OCI-LY7 (cell line): ENCODE measurements at places on chromosomes 6 and 20. TPM values are rescaled to one million over a fixed set of nuclear protein-coding genes. Genes with fewer than 3 reads are reported as not detected.

DNA sequence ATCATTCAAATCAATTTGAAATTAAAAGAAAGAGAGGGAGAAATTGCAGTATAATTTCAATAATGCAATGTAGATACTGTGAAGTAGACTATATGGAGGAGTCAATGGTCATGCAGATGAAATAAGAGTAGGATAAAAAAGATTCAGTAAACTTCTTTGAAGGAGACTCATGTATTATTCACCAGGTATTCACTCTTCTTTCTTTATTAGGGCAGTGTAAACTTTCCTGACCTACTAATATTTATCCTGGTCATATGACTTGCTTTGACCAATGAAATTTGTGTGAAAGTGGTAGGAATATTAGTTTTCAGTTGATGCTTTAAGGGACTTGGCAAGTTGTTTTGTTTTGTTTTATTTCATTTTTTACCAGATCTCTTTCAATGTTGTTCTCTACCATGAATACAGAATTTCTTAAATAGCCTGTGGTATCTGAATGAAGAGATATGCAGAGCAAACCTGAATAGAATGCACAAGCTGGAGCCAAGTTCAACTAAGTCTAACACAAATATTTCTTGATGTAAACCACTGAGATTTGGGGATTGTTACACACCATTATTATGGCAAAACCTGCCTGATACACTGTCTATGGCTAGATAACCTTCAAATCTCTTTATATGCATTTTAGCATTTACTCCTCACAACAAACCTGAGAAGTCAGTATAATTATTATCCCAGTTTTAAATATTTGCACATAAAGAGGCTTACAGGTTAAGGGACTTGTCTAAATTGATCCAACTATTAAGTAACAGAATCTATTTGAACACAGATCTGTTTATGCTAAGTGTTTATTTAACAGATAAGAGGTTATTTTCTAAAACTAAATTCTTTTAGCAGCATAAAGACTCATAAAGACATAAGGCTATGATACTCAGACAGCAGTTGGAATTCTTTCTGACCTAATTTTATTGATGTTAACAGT is 311.2 kb downstream of the PKHD1 start:
- no peak for DNase-seq

GRCh38 chr20:19867074-19867473 is 109.0 kb downstream of the RIN2 start:
- DNase-seq: no peak

- no peak for DNase-seq
These were observed 347.0 kb downstream of the QKI start for GRCh38 chr6:163761481-163761880.

GRCh38 chr6:72589096-72589495 is 32.8 kb upstream of the KCNQ5 start:
- DNase-seq: no peak

GRCh38 chr6:153503810-153504209 is 372.7 kb upstream of the RGS17 start:
- peak; percentile 12 for DNase-seq

DNA sequence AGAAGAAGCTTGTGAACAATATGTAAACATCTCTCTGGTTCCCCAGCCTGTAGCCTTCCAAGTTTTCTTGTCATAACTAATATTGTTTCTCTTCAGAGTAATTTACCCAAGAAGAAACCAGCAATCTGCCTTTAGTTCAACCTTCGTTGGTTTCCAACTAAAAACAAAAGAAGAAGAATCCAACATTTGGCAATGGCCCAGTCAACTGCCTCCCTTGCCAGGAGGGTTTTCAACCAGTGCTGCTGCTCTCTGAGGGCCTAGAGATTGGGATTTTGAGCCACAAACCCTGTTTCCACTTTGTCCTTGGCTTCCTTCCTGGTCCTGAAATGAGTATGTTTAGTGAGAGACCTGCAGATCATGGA is 395.8 kb upstream of the CNR1 start:
- DNase-seq: no peak

GRCh38 chr6:83459663-83460062 is 28.8 kb upstream of the ME1 start:
- DNase-seq: no peak

- DNase-seq: no peak
These were observed 22.4 kb downstream of the MANBAL start for GRCh38 chr20:37311710-37312355.

DNA sequence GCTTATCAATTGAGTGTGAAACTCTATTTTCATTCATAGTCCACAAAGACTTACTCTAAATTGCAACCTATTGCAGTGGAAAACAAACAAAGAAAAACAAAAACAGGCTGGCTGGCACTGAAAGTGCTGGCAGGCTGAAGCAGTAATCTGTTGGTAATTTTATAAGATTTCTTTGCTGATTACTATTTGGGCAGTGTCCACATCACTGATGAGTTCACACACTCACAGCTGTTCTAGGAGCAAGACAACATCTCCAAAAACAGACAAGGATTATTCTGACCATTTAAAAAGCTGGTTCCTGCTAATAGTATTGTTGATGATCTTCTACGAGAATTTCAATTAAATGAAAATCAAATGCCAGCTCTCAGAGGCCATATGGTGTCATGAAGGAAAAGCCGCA is 26.9 kb downstream of the MARCKS start:
- no peak for DNase-seq

DNA sequence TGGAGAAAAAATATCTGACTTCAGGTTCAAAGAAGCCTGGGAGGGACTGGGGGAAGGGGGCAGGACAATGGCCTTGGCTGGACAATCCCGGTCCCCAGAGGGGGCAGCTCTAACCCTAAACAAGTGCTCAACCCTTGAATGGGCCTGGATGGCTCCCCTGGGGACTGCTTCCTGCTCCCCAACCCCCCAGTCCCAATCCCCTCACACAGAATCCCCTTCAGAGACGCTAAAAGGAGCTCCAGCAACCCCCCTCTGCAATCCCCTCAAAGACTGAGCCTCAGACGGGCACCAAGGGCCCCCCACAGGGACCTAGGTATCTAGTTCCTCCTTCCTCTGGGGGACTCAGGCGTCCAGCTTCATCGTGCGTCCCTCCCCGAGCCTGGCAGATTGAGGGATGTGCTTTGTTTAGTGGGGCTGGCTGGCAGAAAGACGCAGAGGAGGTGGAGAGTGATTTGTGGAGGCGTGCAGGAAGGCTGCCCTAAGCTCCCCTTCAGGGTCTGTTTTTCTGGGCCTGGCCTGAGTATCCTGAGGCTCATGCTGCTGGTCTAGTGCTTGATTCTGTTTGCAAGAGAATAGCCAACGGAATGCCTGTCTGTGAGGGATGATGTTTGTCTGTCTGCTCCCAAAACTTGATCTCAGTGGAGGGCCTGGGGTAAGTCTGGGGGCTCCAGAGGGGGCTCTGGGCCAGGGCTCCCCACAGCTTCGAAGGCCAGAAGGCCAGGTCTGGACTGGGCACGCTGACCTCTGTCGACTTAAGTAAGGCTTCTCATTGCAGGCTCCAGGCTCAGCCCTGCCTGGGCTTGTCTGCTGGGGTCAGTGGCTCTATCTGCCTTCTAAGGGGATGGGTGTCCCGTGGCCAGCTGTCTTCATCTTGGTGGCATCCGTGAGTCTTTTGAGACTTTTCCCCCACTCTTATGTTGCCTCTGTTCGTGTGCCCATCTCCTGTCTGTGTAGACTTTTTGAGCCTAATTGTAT is 1.7 kb upstream of the POU5F1 start:
- DNase-seq: no peak

GRCh38 chr6:106126482-106126881 is 40.3 kb downstream of the PRDM1 start:
- no peak for DNase-seq

DNA sequence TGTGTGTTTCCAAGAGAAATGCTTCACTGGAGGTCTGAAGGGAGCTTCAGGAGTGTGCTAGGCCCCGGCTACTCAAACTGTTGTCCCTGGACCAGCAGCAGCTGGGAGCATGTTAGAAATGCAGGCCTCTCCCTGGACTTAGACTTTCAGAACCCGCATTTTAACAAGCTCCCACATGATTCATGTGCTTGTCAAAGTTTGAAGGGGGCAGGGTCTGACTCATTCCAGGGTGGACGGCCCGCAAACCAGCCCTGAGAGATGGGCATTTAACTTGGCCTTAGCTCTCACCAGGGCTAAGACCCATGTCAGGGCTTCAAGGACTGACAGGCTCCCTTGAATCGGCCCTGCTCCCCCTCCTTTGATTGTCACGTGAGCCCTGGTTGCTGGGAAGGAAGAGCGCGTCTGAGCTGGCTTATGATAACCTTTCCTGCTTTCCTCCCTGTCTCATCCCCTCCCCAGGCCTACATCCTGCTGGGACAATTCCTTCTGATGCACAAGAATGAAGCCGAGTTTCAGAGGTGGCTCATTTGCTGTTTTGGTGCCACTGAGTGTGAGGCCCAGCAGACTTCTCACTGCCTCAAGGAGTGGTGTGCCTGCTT is 35.5 kb downstream of the BANF2 start:
- DNase-seq: no peak

DNA sequence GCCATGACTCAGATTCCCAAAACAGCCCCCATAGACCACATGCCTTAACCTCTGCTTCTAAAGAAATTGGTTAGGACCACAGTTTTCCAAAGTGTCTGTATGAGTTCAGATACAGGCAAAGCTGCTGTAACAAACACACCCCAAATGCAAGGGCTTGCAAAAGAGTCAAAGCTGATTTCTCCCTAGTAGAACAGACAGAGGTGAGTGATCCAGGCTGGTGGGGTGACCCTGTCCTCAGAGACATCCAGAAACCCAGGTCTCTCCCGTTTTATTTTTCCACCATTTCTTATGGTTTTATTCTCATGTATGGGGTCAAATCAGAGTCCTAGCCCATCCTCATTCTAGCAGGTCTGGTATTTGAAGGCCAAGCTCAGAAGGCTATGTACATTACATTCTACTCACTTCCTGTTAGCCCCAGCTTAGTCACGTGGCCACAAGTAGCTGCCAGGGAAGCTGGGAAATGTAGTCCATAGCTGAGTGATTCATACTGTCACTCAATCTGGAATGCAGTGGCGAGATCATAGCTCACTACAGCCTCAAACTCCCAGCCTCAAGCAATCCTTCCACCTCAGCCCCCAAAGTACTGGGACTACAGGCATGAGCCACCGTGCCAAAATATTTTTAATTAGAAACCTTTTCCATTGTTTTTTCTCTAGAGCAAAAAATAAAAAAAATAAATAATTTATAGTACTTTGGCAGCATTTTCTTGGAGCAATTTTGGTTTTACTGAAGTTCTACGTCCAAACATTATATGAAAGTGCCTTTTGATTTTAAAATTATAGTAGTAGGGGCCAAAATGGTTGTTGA is 175.2 kb downstream of the ZMYND8 start:
- peak; percentile 85 for DNase-seq

- no peak for DNase-seq
These were observed 2.6 kb downstream of the PYGB start for GRCh38 chr20:25250508-25250907.

DNA sequence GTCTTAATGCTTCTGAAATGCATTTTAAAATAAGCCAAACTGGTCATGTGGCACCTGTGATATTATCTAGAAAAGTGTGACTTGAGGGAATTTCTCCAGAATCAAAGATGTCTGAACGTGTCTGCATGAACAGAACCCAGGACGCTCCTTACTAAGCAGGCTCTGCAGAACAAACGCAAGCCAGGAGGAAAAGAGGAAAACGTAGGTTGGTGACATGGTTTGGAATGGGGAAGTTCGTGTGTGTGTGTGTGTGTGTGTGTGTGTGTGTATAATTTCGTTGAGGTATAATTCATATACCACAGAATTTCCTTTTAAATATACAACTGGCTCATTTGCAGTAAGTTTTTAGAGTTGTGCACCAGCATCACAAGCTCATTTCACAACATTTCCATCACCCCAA is 200.5 kb upstream of the FOXQ1 start:
- DNase-seq: no peak

DNA sequence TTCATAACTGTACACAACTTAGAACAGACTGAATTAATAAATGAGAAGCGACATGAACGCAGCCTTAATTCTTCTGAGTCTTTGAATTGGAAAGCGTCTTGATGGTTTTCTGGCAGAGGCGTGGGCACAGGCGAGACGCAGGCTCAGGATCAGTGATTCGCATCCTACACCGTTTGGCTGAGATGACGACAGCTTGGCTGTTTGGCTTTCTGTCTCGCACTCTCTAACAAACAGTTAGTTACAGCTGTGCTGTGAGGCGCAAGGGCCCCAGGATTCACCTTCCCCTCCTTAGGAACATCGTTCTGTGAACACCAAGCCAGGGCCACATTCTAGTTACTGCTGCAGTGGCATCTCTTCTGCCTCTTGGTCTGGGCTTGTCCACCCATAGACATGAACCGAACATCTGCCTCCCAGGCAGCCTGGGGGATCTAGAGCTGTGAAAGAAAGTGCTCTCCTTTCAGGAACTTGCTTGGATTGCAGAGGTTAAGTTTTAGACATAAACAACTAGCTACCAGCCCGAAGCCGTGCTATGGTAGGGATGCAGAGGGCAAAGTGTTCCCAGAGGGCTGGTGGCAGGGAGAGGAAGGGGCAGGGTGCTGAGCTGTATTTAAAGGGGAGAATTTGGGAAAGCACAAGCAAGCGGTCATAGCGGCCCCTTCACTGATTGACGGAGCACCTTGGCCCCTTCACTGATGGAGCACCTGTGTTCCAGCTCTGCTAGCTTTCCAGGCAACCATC is 49.6 kb downstream of the TCP11 start:
- no peak for DNase-seq

DNA sequence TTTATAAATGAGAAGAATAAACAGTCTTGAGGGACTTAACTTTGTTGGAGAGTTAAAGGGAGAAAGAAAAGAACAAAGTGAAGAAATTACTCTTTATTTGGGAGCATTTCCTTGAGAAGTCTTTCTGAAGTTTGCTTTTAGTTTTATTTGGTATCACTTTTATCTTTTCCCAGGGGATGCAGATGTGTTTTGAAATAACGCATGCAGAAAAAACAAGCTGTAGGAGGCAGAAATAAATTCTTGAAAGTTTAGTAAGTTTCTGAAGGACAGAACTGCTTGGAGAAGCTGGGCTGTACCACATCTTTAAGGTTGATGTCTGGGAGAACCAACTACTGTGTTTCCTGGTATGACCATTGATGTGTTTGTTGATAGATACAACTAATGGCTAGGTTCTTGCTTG is 75.0 kb downstream of the PLCB4 start:
- no peak for DNase-seq

RAET1L gene
- total RNA-seq: not detected in 2 replicates

SPEF1 gene
- total RNA-seq: 0.27 TPM in 1 of 2 replicates, not detected in the other

RIMS1 gene
- not detected in 2 replicates for total RNA-seq

CALHM4 gene
- not detected in 2 replicates for total RNA-seq

SNAI1 gene
- total RNA-seq: 1.6 and 1.8 TPM in 2 replicates

SLC22A3 gene
- not detected in 2 replicates for total RNA-seq

C20orf202 gene
- total RNA-seq: not detected in 2 replicates

IMPG1 gene
- not detected in 2 replicates for total RNA-seq

SPATA2 gene
- 8.1 and 8.4 TPM in 2 replicates for total RNA-seq
